ENCODE measurements at places on chromosomes 7 and 10.

DNA sequence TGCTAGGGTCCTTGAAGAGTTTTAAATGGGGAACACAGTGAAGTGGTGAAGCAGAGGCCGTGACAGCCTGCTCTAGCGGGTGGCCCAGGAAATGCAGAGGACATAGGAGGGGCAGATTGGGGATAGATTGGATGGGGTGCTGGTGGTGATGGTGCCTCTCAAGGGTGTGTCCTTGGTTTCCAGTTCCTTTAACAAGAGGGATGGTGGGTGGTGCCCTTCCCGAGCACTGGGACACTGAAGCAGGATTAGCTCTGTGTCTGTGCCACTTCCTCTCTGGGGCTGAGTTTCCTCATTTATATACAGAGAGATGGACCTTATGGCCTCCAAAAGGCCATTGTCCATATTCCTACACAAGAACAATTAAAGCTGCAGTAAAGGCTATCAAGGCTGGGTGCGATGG, 285.5 kb downstream of the TCF7L2 start:
- no peak for DNase-seq

DNA sequence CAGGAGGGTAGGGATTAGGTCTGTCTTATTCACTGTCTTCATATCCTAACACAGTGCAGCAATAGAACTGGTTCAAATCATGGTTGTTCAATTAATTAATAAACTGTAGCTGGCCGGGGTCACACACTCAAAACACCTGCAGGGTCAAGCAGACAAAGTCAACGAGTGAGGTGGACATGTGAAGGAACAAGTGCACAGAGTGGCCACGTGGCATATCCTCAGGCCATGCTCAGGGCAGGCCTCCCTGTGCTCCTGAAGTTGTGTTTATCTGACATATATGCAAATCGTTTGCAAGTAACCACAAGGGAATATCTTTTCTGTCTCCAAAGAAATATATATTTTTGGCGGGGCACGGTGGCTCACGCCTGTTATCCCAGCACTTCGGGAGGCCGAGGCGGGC, 98.5 kb upstream of the ZMIZ1 start:
- DNase-seq, result no peak

- no peak for DNase-seq
Observed at GRCh38 chr10:98138031-98138430, 3.6 kb downstream of the R3HCC1L start.

DNA sequence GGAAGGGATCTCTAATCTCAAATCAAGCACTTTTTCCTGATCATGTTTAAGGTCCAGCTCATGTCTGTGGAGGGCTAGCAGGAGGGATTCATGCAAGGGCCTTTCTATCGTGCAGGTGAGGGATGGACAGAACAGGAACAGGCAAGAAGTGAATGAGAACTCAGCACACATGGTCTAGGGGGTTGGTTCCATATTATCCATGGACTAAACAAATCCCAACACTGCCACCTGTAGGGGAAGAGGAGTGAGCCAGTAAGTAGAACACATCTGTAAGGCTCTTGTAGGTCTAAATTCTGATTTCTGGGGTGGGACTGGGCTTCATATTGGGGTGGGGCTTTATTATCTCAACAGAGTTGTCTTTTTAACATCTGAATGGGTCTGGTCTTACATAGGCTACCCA, 138.0 kb upstream of the TARP start:
- no peak for DNase-seq

- DNase-seq, result no peak
Observed at GRCh38 chr7:17991866-17992648, 35.6 kb downstream of the PRPS1L1 start.

GRCh38 chr10:5743736-5744135, 59.1 kb downstream of the TASOR2 start:
- DNase-seq, result no peak

DNA sequence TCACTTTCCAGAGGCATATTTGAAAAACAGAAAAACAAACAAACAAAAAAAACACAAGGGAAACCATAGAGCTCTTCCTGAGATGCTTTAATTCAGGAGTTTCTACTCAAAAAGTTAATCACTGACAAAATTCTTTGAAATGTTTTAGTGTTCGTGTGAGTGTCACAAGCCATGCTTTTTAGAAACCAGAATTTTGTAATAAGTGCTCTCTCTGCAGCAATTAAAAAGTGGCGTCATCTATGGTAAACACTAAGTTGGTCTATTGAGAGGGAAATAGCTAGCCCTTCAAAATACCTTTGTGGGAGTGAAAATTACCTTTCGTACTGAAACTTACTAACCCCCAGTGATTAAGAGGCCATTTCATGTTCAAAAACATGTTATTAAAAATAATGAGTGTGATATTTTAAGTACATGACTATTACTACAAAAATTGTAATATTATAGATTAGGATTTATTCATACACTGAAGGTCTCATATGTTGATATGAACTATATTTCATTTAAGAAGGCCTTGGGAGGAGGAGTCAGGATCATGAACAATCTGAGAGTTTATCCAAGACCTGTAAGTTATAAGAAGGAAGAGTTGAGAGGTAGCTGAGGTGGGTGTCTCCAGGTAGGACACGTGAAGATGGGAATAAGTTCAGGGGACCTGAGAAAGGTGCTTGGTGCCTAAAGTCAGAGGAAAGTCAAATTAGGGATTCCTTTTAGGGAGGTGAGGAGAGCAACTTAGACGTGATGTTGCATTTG, 94.6 kb downstream of the PPP1R9A start:
- no peak for DNase-seq

DNA sequence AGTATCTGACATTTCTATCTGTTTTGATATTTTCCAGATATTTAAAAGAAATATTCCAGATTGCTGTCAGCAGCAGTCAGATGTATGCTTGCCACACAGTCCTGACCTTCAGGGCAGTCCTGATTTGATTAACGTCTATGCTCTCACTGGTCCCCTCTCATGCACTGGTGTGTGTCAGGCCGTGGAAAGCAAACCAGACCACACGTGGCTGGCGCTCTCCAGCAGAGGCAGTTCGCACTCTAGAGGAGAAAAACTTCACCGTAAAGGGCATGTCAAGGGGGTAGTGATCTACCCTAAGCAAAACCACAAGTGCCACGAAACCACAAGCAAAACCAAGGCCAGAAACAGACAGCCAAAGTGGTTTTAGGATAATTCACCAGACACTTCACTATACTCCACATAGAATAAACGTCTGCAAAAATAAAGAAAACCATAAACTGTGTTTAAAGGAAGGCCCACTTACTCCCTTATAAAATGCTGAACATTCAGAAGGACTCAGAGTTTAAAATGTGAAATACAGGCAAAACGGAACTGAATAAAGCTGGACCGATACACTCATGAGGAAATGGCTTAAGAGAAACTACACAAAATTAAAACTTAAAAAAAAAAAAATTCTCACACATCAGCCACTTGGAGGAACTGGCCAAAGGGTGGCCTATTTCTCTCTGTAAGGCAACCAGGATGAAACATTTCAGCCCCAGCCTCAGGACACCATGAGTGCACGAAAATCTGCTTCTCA, 26.4 kb downstream of the PARP12 start:
- DNase-seq, result no peak

GRCh38 chr7:123485187-123485586, 49.2 kb downstream of the IQUB start:
- DNase-seq, result no peak

- peak; percentile 33 for DNase-seq
Observed at GRCh38 chr7:129401967-129402860, 32.0 kb upstream of the STRIP2 start.

- DNase-seq, result peak; percentile 39
Observed at GRCh38 chr7:135335628-135336139, 102.0 kb downstream of the STRA8 start.

- no peak for DNase-seq
Observed at GRCh38 chr7:64098-64915, 128.1 kb upstream of the FAM20C start.

- DNase-seq, result no peak
Observed at GRCh38 chr7:17674943-17675608, 265.2 kb downstream of the SNX13 start.

DNA sequence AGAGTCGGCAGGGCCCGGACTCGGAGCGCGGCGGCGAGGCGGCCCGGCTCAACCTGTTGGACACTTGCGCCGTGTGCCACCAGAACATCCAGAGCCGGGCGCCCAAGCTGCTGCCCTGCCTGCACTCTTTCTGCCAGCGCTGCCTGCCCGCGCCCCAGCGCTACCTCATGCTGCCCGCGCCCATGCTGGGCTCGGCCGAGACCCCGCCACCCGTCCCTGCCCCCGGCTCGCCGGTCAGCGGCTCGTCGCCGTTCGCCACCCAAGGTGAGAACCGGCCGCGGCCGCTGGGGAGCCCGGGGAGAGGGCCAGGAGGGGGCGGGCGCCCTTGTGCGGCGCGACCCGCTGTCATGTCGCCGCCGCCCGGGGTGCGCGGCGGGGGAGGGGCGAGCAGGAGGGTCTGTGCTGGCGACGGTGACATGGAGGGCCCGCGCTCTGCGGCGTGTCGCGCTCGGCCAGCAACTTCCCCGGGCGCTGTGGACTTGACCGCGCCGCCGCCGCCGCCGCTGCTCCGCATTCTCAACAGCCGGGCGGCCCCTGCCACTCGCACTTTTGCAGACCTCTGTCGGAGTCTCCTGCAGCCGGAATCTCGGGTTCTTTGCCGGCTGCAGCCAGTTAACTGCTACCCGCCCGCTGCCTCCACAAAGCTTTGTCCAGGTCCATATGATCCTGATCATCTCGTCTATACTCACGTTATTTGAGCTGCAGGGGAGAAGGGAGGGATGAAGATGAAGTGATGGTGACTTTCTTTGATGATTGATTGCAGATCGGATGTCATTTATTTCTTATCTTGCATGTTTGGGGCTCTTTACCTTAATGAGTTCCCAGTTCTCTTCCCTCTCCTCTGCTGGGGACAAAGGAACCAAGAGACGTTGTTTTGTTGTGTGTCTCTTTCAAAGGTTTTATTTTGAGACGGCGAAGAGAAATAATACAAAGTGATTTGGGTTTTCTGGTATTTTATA, 869 bp downstream of the TRIM24 start:
- peak; percentile 80 for DNase-seq

DNA sequence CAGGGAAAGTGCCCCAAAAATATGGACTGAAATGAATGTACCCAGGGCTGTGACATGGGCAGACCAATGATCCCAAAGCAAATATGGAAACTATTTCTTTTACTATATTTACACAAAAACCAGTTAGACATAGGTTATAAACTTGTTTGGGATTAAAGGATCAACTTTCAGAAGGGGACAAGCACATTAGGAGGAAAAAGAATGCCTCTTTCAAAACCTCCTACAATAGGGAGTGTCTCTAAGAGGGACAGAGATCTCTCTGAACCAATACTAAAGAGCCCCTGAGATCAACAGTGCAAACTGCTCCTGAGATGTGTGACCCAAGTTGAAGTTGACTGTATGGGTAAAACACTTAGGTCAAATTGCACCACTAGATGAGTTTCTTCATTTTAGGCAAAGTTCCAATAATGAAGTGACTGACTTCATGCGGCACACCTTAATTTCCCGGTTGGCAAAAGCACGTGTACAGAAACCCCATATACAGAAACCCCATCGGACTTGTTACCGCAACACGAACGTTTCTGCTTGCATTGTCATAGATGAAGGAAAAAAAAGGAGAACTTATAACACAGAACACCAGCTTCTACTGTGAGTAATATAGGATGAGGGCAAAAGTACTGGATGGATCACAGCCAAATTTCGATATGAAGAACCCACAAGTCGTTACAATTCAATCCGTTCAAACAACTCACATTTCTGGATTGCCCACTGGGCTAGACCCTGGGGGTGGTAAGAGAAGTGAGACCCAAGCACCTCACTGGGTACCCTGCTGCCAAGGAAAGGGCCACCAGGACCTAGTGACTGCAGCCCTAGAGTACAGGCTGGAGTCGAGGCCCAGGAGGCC, 4.3 kb downstream of the SVIL start:
- DNase-seq, result no peak

DNA sequence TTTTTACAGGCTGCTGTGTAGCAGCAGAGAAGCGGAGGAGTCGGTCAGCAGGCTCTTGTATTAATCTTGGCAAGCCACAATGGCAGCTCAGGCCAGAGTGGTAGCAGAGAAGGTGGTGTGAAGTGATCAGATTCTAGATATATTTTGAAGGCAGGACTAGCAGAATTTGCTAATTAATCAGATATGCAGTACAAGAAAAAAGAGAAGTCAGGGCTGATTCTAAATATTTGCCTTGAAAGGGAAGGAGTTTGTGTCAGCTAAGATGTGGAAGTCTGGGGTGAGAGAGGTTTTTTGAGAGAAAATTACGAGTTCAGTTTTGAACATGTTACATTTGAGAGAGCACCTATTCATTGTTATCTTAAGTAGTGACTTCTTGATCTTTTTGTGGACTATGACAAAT, 176.3 kb downstream of the WNT2 start:
- no peak for DNase-seq

- DNase-seq, result no peak
Observed at GRCh38 chr10:112286837-112287818, 3.9 kb downstream of the TECTB start.

DNA sequence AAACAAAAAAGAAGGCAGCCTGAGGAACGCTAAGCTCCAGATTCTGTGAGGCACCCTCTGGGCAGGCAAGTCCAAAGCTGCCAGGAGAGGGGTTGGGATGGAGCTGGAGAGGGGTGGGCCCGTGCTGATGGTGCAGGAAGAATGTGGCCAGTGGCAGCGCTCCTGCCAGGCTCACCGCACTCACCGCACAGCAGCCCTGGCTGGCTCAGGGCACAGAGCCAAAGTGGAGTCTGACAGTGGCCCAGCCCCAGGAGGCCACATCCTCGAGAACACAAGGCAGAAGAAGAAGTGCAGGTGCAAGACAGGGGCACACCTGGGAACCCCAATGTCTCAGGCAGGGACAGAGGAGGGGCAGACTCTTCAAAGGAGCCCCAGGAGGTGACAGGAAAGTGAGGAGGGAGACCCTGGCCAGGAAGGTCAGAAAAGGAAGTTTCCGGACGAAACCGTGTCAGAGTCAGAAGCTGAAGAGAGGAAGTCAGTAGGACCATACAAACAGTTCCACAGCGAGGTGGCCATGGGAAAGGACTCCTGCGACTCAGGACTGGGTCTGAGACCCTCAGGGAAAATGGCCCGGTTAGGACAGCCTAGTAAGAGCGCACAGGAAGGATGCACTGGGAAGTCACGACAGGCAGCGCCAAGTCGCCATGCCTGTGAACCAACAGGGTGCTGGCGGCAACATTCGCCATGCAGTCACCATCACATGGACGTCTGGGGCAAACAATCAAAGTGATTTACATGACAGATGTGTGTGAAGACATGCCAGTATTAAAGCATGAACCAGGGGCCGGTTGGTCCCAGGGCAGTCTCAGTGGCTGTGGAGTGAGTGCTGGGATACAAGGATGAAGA, 54.4 kb downstream of the COBL start:
- no peak for DNase-seq

- no peak for DNase-seq
Observed at GRCh38 chr10:68223535-68224165, 8.3 kb downstream of the ATOH7 start.

- no peak for DNase-seq
Observed at GRCh38 chr7:38222481-38223096, 44.5 kb downstream of the STARD3NL start.

- DNase-seq, result no peak
Observed at GRCh38 chr10:132735341-132735775, 50.6 kb downstream of the NKX6-2 start.

GRCh38 chr7:95246831-95247370, 77.4 kb downstream of the PON1 start:
- no peak for DNase-seq

GRCh38 chr10:24882047-24882698, 70.2 kb downstream of the PRTFDC1 start:
- peak; percentile 40 for DNase-seq

All from activated T-cell treated with anti-CD3 and anti-CD28 coated beads, Interleukin-2, amount 50 U/mL, for 24 hours (primary cell).